ENCODE measurements at places on chromosomes 6 and 20.

DNA sequence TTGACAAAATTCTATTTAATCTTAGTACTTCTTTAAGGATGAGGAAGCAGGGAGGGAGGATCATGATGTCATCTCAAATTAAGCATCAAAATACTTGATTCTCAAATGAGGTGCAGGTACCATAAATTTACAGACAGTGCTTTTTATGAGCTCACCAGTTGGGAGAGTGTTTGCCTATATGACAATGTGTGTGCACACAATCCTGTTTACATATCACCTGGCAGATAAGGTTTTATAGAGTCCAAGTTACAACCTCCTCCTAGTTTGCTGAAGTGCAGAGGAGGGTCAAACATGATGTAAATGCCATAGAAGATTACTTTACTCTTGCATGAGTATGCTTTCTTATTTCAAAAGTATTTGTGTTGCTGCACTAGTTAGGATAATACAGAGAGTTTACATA lies 6.4 kb downstream of the ATXN1 start:
- no peak for DNase-seq

GRCh38 chr20:13142143-13142542 lies 78.9 kb upstream of the ISM1 start:
- no peak for DNase-seq

- DNase-seq, result no peak
Observed at GRCh38 chr20:49380337-49380780, 102.1 kb downstream of the KCNB1 start.

DNA sequence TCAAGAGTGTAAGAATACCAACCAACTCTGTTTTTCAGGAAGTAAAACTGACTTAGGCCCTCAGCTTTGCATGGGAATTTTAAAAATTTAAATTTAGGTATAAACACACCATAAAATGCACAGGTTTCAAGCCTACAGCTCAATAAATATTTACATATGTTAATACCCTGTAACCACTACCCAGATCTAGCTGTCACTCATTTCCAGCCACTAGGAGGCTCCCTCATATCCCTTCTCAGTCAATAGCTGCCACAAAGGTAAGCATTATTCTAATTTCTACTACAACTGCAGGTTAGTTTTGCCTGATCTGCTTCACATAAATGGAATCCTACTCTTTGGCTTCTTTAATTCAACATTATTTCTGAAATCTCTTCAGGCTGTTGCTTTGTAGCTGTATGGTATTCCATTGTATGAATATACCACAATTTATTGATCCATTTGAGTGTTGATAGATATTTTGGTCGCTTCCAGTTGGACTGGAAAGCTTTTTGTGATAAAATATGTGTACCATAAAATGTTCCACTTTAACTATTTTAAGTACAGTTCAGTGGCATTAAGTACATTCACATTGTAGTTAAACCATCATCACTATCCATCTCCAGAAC lies 32.5 kb upstream of the MEI4 start:
- DNase-seq, result no peak

DNA sequence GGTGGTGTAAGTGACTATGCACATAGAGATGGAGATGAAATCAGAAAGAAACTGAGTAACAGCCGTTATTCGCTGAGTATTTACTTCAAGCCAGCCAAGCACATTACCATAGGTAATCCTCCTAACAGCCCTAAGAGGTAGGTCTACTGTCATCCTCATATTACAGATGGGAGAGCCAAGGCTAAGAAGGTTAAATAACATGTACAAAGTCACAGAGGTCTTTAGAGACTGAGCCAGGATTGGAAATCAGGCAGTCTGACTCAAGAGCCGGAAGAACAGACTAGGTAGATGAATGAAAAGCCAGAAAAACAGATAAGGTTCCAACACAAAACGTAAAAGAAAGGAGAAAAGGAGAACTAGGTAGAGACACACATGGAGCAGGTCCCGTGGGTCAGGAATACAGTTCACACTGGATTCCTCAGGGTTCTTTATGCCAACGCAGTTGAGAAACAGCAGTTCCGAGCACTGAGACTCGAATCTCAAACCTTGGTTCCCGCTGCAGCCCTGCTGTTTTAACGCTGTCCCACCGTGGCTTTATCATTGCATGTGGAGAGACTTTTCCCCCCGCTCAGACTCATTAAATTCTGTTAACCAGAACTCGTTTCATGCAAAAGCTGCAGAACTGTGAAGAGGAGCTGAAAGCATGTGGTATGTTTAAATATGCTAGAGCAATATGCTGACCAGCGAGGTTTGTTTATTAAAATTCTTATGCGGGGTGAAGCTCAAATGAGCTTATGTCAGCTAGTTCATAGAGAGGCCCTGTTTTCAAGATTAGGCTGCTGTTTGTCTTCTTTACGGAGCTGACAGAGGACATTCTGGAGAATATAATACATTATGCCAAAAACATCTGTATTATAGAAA lies 537.9 kb downstream of the CD83 start:
- DNase-seq, result no peak

GRCh38 chr6:138107078-138107751 lies at the start of gene PERP:
Gene PERP, minus strand, starts transcription at chr6:138107419. Its CDS starts 79 bp downstream, at chr6:138107340.
- no peak for DNase-seq

DNA sequence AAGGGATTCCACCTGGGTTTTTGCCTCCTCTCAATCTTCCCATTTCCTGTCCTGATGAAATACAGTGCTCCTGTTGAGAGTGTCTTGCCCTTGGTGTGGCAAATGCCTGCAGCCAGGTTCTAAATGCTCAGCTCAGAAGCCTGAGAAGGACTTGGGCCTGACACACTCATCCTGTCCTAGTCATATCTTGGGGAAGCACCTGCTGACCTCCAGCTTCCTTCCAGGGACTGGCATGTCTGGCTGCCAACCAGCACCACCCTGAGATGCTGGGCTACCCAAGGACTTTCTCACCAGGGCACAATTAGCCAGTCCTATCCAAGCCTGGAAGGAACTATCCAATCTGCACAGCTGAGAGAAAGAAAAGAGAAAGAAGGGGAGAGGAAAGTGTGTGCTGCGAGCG lies 43.4 kb downstream of the LRFN2 start:
- DNase-seq, result no peak

DNA sequence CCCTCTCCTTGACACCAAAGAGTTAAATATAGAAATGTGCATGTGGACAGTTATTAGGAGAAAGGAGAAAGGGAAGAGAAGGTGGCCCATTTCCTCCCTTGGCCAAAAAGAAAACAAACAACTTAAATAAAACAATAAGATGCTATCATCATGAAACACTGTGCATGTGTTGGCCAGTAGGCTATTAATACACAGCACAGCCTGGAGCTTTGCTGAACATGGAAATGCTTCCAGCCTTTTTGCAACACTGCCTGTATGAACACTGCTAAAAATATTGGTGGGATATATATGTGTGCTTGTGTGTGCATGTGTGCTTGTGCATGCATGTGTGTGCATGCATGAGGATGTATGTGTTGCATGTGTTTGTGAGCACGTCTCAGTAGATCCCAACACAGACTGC lies 100.4 kb downstream of the LY86 start:
- DNase-seq, result no peak

DNA sequence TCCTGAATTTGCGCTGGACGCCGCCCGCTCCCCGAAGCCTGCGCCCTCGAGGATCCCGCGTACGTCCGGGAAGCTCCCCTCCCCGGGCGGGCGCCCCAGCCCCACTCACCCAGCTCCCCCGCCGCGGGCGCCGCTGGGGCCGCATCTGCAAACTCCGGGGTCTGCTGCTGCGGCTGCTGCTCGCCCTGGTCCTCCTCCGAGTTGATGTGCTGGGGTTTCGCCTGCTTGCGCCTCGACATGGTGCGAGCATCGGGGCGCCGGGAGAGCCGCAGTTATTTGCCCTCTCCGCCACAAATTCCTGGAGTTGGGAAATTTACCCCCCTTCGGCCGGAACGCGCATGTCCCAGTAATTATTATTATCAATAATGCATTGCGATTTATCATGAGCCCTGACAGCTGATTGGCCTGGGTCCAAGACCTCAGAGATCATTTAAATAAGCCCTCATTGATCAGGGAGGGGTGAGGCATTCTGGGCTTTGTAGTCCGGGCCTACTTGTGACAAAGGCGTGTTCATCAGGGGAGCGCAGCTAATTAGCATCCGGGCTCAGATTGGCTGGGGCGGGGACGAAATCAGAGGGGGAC lies at the start of gene SALL4:
SALL4 (minus strand) TSS at position 352 of the 582 bp plus-strand sequence; CDS start at position 239, 113 bp downstream.
- DNase-seq, result no peak

DNA sequence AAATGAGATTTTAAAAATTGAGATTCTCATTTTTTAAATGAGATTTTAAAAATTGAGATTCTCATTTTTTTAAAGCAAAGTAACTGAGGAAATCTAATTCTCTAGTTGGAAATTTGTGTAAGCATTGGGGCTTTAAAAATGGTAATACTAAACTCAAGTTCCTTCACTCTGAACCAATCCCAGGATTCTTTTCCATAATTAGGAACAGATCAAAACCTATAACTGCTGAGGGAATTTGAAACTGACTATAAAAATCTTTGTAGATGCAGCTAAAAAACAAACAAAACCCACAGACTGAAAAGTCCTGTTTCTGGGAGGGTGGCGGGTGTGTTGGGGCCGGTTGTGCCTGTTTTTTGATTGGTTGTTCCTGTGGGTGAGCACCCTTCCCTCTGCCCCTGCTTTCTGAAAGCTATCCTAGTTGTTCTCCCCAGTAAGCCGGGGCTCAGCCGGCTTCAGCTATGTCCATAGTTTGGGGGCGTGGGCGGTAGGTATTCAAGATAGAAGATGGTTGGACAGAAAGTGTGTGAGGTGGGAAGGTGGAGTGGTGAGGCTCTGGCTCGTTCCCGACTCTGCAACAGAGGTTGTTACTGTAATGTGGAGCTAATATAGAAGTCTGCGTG lies 49.3 kb downstream of the GFRA4 start:
- DNase-seq, result no peak

- no peak for DNase-seq
Observed at GRCh38 chr6:15530411-15530810, 132.4 kb downstream of the DTNBP1 start.

GRCh38 chr20:63114006-63114692 lies 101.8 kb downstream of the YTHDF1 start:
- no peak for DNase-seq

DNA sequence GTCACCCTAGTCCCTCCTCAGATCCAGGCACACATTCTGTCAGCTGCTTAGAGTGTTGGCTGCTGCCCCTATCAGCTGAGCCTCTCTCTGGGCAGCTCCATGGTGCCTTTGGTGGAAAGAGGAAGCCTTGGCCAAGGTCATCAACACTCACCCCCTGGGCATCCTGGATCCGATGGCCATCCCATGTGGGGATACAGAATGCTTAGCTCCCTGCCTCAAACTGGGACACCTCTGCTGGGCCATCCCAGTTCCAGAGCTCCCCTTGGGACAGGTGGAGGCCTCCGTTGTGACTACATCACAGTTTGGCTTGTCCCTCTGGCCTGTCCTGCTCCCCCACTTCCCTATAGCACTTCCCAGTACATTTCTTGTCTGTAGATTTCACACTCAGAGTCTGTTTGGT lies 45.6 kb downstream of the TOX2 start:
- no peak for DNase-seq

All from astrocyte of the cerebellum (primary cell).